Pulmonary artery endothelial cell (primary cell): ENCODE measurements at places on chromosomes 6 and 20. TPM values are rescaled to one million over a fixed set of nuclear protein-coding genes. Genes with fewer than 3 reads are reported as not detected.

- DNase-seq, result no peak
Observed at GRCh38 chr20:36606158-36607066, 833 bp downstream of the RAB5IF start.

DNA sequence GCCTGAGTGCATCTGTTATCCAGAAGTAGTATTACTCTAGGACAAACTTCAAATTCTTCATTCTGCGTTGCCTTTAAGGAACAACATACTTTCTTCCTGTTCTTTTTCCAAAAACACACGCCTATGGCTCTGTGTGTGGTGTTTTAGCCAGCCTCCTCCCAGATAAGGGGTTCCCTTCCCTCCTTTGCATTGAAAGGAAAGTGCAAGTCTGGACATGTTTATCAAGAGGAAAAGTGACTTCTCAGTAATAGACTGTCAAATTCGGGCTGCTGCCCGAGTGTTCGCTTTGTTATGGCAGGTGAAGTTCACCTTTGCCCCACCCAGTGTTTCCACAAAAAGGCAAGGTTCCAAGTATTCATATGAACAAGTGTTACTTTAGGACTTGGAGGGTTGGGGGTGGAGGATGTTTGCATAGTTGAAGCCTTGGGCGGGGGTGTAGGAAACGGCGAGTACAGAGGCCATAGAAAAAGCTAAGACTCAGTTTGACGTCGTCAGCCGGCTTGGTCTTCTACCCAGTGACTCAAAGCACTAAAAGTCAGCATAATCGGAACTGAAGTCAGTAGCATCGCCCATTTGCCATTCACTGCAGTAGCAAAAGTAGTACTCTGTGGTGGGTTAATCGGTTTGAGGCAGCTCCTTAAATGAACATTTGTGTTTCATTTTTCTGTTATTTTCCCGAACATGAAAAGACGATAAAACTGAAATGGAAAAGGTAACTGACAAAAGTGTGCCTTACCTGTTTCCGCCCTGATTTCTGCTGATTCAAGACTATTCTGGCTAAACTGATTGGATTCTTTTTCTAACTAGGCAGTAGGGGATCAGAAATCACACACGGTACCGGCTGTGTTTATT lies 12.5 kb downstream of the PRDM1 start:
- DNase-seq, result no peak

DNA sequence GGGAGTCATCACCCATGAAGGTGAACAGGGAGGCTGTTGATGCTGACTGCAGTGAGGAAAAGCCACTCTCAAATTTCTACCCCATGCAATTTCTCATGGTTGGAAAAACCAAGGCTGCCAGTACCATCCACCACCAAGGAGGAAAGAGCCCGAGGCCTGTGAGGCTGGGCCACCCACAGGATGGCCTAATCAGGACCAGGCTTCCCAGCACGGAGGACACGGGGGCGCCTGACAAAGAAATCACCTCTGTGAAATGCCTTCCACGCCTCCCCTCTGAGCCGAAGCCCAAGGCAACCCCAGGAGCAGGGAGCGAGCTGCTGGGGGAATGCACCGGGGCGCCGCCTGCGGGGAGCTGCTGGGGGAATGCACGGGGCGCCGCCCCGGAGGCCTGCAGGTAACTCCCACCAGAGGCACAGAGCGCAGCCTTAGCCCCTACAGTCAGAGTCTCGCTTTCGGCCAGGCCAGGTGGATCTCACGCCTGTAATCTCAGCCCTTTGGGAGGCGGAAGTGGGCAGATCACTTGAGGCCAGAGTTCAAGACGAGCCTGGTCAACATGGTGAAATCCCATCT lies 26.9 kb downstream of the FOXF2 start:
- DNase-seq, result no peak

OPRL1 gene
- 2.0 and 2.6 TPM in 2 replicates for total RNA-seq

DNAAF9 gene
- total RNA-seq, result 9.0 and 13.2 TPM in 2 replicates

AKAP12 gene
- total RNA-seq, result 285 and 309 TPM in 2 replicates

HLA-DMA gene
- 0.26 and 0.46 TPM in 2 replicates for total RNA-seq

- DNase-seq, result no peak
Observed at GRCh38 chr20:49140834-49141233, 47.3 kb downstream of the STAU1 start.
